RWPE1 (cell line): ENCODE measurements at places on chromosomes 12 and 14.

DNA sequence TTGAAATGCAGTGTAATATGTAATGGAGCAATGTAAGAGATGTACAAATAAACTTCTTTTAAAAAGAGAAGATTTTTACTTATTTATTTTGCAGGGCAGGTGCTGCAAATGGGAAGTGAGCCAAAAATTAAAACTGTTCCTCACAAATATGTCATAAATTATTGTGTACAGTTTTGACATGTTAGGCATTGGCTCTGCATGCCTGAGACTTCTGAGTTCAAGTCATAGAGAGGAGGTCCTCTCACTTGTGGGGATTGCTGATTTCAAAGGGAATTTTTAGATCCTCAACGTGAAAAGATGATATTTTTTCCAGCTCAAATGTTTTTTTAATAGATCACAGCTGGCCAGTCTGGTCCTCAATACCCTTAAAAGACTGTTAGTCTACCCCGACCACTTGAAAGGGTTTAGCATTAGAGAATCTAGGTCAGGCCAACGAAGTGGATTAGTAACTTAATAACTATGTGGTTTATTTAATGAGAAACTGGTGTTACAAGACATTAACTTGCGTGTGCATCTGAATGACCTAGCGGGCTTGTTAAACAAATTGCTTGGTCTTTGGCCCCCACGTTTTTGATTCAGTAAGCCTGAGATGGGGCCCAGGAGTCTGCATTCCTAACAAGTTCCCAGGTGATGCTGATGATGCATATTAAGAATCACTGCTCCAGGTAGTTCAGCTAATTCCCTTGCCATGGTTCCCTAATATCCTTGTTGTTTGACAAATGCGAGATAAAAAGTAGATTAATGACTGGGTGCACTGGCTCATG is 30.9 kb upstream of the WDR89 start:
- no peak for DNase-seq

DNA sequence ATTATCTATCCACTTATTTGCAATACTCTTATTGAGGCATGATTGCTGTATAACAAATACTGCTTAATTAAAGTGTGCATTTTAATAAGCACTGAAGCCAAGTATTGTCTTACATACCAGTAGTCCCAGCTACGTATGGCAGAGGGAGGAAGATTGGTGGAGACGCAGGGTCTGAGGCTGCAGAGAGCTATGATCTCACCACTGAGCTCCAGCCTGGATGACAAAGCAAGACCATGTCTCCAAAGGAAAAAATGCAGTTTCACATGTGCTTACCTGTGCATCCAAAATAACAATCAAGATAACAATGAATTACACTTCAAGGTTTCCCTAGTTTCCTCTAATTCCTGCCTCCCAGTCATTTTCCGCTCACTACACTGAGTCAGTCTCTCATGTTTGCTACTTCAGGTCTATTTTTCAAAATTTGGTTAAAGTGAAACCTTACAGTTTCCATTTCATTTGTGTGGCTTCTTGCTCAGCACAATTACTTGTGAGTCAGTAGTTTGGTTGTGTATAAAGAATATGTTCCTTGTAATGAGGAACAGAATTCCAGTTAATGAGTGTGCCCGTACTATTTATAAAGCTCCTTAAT is 1250.1 kb downstream of the TMEM121 start:
- no peak for DNase-seq

GRCh38 chr12:92290350-92290695 is 144.7 kb upstream of the BTG1 start:
- DNase-seq, result peak; percentile 28

DNA sequence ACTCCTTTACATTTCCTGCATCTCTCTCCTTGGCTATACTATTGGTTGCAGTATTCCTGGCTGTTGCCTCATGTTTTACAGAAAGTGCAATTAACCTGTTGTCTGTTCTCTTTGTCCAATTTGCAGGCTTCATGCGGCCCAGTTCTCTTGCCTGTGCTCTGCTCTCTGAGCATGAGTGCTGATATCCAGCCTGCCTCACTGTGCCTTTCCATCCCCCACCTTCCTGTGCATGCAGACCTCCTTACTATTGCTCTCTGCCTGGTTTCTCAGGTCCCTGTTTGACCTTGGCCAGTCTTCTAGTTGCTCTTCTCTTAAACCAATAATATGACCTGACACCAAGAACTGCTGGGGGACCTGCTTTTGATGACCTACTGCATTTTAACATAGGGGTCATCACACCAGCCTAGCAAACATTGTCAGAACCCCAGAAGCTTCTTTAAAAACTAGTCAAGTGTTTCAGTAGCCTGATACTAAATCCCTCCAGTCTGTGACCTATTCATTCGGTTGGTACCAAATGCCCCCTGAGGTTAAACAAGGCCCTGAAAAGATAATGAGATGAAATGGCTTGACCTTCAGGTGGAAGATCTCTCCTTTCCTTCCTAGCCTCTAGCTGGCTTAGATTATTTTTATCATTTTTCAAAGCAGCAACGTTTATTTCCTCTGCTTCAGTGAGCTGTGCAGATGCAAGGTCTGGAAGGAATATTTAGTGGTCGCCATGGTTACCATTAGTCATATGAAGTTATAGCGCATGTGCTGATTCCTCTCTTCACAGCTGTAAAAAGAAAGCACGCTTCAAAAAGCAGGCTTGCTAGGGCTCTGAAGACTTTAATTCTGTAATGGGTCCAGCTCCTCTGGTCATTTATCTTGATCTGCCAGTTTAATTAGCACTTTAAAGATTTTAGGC is 216.5 kb downstream of the PHLDA1 start:
- DNase-seq, result peak; percentile 80

DNA sequence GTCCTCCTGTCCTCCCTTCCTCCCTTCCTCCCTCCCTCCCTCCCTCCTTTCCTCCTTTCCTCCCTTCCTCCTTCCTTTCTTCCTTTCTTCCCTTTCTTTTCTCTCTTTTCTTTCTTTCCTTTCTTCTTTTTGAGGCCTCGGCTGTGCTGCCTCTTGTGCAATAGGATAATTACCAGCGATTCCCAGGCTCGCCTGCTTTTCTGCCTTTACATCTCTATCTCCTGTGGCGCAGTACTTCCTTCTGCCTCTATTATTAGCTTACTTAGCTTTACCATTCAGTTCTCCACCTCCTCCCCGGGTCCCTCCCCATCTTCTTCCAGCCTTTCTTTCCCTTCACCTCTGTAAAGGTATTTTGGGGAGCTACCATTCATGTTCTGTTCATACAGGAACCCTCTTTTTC is 19.9 kb downstream of the ETV6 start:
- no peak for DNase-seq

DNA sequence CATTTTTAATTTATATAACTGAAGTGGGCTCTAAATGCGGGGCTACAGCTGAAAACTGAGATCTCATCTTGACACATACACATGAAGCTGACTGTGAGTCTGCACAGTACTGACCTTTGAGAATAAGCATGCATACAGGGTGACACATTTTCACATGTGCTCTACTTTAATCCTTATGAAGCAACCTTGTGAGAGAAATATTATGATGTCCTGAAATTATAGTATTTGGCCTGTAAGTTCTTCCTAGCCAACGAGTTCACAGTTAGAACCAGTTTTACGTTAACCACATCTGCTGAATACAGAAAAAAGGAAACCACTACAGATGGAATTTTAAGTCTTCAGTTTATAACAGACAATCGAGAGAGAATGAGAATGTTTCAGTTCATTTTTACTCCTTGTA is 70.3 kb downstream of the SPPL3 start:
- DNase-seq, result no peak

- DNase-seq, result no peak
These were observed 9.9 kb upstream of the ADIPOR2 start for GRCh38 chr12:1680804-1681492.

DNA sequence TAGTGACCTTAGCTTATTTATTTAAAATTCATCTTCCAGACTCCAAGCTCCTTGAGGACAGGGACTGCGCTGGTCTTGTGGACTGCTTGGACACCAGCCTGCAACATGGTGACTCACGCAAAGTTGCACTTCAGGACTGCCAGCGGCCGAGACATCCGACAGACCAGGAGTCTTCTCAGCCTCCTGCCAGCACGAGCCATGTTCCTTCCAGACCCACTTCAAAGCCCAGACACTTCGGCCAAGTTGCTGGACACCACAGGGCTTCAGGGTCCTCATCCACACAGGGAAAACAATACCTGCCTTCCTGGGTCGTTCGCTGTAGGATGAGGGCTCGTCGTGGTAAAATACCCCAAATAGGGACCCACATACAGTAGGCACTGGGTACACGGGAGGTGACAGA is 88.7 kb downstream of the BCL11B start:
- DNase-seq, result no peak

DNA sequence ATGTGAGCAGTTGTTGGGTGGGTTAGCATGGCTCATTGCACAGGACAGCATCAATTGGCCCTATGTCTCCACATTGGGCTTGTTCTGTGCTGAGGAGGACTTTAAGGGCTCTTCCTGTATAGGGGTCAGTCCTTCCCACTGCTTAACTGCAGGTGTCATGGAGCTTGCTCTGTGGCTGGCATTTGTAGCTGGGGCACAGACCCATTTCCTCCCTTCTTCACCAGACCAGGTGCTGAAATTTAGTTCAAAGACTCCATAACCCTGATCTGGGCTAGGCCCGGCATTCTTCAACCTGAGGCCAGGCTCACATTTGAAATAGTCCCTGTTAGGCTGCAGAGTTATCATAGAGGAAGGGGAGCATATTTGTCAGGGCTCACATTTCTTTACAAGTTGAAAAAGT is 12.8 kb downstream of the CHST11 start:
- no peak for DNase-seq

DNA sequence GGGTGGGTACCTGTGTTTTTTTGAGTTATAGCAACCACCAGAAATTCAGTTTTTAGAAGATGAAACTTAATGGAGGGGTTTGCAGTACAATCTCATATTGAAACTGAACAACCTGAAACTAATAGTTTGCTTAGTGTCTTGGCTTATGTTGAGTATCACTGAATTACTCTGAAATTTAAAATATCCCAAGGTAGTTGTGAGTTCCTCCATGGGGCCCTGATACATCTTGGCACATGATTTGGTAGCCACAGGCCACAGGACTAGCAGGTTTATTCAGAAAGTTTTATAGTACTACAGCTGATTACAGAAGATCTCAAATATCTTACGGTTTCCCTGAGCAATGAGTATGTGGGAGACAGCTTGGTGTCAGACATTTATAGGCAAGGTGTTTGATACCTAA is 10.4 kb downstream of the PTGES3 start:
- no peak for DNase-seq

- no peak for DNase-seq
These were observed 1046.6 kb upstream of the USP15 start for GRCh38 chr12:61213646-61214045.

GRCh38 chr14:95493503-95493902 is 22.9 kb downstream of the SYNE3 start:
- no peak for DNase-seq

DNA sequence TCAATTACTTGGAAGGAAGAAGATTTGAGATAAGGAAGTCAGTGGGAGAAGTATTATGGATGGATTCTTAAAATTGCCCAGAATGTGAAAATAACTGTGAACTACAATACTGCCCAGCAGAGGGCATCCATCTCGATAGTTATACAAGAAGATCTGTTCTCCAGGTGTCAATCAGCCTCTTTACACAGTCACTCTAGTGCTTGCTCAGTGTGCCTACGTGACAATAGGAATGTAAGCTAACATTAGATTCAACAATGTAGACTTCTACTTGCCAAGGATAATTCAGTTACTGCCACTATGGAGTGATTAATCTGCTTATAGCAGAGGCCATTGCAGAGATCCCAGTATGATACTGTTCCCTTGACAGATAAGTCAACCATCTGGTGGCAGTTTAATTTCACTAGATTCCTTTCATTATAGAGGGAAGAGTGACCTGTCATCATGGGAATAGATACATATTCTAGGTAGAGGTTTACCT is 10.6 kb upstream of the MAP4K5 start:
- DNase-seq, result peak; percentile 50

DNA sequence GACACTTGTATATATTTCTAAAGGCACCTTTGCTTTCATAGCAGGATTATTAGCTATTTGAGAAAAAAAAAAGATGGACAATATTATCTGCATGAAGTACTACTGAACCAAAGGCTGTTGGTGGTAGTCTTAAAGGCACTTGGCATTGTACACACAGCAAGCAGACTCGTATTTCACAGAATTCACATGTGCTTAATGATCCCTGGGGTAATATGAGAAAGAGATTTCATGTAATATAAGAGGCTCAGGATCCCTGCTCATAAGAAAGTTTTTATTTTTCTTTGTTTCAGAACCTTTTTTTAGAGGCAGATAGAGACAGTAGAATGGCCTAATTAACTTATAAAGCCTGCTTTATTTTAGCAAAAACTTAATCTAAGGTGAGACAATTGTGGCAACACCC is 59.5 kb downstream of the SYNE2 start:
- DNase-seq, result no peak

- no peak for DNase-seq
These were observed 26.4 kb downstream of the GLIPR1L1 start for GRCh38 chr12:75360920-75361319.

DNA sequence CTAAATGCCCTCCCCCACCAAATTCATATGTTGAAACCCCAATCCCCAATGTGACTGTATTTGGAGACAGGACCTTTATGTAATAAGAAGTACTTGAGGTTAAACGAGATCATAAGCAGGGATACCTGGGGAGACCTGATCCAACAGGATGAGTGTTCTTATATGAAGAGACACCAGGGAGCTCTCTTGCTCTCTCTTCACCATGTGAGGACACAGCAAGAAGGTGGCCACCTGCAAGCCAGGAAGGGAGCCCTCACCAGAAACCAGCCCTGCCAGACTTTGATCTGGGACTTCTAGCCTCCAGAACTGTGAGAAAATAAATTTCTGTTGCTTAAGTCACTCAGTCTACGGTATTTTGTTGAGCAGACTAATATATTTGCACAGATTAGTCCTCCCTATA is 113.6 kb downstream of the NUAK1 start:
- DNase-seq, result no peak

- no peak for DNase-seq
These were observed 267.1 kb downstream of the CACNA1C start for GRCh38 chr12:2319737-2320506.

GRCh38 chr12:30624009-30624408 is 71.7 kb downstream of the IPO8 start:
- DNase-seq, result no peak

- no peak for DNase-seq
These were observed 7.7 kb downstream of the BRF1 start for GRCh38 chr14:105292826-105293711.

DNA sequence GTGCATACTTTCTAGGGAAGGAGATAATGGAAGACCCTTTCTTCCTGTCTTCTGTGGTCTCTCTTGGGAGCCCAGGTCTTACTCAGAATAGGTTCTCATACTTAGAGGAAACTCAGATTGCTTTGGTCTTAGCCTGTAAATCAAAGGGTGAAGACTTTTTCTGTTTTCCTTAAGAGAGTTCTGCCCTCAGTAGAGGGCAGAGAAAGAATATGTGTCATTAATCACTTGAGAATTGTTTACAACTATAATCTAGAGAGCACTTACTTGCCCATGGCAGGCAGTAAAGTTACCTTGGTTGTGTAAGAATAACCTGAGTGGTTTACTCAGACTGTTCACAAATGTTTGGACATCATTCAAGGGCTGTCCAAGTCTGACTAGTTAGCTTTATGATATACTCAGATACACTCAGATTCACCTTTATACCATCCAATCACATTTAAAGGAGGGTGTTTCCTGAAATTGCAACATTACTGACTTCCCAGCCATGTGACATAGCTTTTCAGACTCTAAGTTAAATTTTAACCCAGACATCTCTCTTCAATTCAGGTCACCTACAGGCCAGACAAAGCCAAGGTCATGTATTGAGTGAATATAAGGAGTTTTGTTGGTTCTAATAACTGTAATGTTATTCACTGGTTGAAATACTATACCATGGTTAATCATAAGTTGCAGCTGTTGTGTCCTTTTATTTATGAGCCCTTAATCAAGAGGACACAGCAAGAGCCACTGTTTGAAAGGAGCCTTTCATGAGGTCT is 372.2 kb downstream of the RAD51B start:
- peak; percentile 34 for DNase-seq

- no peak for DNase-seq
These were observed 24.6 kb downstream of the DAD1 start for GRCh38 chr14:22564463-22564862.
